Lung (tissue), 17 donors: ENCODE measurements at places on chromosomes 7 and 10. TPM values are rescaled to one million over a fixed set of nuclear protein-coding genes. Genes with fewer than 3 reads are reported as not detected.

DNA sequence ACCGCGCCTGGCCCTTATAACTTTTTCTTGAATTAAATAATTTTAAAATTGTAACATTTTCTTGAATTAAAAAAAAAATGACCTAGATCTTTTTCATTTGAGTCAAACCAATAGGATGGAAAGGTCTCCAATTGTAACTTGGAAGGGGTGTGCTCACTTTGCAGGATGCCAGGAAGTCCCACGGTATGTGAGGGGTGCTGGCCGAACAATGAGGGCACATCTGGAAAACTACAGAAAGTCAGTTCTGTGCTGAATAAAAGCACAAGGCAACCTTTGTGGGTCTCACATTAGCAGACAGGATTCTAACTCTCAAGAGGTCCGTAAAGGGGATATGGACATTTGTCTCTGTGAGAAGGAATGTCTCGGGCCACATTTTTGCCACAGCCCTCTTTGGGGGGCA lies 52.8 kb upstream of the PDLIM1 start:
- H3K27ac ChIP-seq: no peak overlapping the region
- H3K4me3 ChIP-seq: no peak overlapping the region
- H3K36me3 ChIP-seq: peaks cover 18% of the 10 kb centered on the region
- no peak for DNase-seq
- no peaks in the 10 kb centered on the region for H3K27me3 ChIP-seq

- H3K27me3 ChIP-seq: no peaks in the 10 kb centered on the region
- DNase-seq: no peak
- no peaks in the 10 kb centered on the region for H3K36me3 ChIP-seq
- no peak overlapping the region for H3K27ac ChIP-seq
- H3K4me3 ChIP-seq: no peak overlapping the region
Measured at GRCh38 chr10:121804460-121804859, 123.4 kb downstream of the ATE1 start.

- no peak overlapping the region for H3K27ac ChIP-seq
- H3K4me3 ChIP-seq: no peak overlapping the region
- no peaks in the 10 kb centered on the region for H3K4me1 ChIP-seq
- no peaks in the 10 kb centered on the region for H3K27me3 ChIP-seq
Measured at GRCh38 chr7:46908770-46909169, 673.1 kb downstream of the TNS3 start.

DNA sequence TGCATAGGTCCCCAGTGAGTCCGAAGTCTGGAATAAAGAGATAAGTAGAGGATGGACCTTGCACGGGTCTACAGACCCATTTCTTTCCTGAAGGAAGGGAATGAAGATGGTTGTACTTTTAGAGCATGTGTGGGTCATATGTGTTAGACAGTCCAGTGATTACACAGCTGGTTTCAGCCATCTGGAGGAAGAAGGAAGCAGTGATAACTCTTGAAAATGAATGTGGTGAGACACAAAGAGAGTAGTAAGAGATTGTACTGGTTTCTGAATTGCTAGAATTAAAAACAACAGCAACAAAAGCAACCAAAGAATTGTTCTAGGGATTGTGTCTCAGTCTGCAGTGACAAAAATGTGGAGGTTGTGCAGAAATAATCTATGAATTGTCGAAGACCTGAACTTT lies 258.9 kb downstream of the SUGCT start:
- no peak overlapping the region for H3K27ac ChIP-seq
- no peak overlapping the region for H3K4me3 ChIP-seq
- no peaks in the 10 kb centered on the region for H3K36me3 ChIP-seq
- no peaks in the 10 kb centered on the region for H3K27me3 ChIP-seq
- DNase-seq: no peak

- no peaks in the 10 kb centered on the region for H3K4me1 ChIP-seq
- H3K27ac ChIP-seq: no peak overlapping the region
- no peak for DNase-seq
- no peaks in the 10 kb centered on the region for H3K36me3 ChIP-seq
Measured at GRCh38 chr10:82660205-82660604, 785.2 kb downstream of the NRG3 start.

- H3K27me3 ChIP-seq: no peaks in the 10 kb centered on the region
- DNase-seq: no peak
- no peaks in the 10 kb centered on the region for H3K36me3 ChIP-seq
- no peak overlapping the region for H3K4me3 ChIP-seq
Measured at GRCh38 chr7:118286131-118286530, 61.6 kb downstream of the ANKRD7 start.

The AIFM2 gene
- total RNA-seq: 3.6 TPM

The HOXA2 gene
- 3.4 TPM for total RNA-seq

The RPA3 gene
- 22.6 TPM for total RNA-seq
